ENCODE measurements at places on chromosomes 5 and 9. TPM values are rescaled to one million over a fixed set of nuclear protein-coding genes. Genes with fewer than 3 reads are reported as not detected.

GRXCR2 gene
- not detected for total RNA-seq

NUTM2F gene
- not detected for total RNA-seq

FGF1 gene
- 3.8 TPM for total RNA-seq

ADGRD2 gene
- not detected for total RNA-seq

C9orf50 gene
- 0.71 TPM for total RNA-seq

ANGPTL2 gene
- 26.6 TPM for total RNA-seq

C5 gene
- 10.0 TPM for total RNA-seq

KCNIP1 gene
- total RNA-seq: 10.1 TPM

ESM1 gene
- total RNA-seq: 3.6 TPM

SOHLH1 gene
- 0.99 TPM for total RNA-seq

DMRTA1 gene
- 1.8 TPM for total RNA-seq

RNF183 gene
- total RNA-seq: 0.66 TPM

GTF3C4 gene
- 28.4 TPM for total RNA-seq

IFNA21 gene
- not detected for total RNA-seq

STPG3 gene
- not detected for total RNA-seq

NKD2 gene
- 18.0 TPM for total RNA-seq

SMARCA2 gene
- 173 TPM for total RNA-seq

THBS4 gene
- total RNA-seq: 217 TPM

BTNL9 gene
- total RNA-seq: 4.7 TPM

FOXD4 gene
- total RNA-seq: 0.82 TPM

SEC61B gene
- total RNA-seq: 41.0 TPM

FOXI1 gene
- not detected for total RNA-seq

FOXD4L4 gene
- 0.22 TPM for total RNA-seq

DND1 gene
- 0.60 TPM for total RNA-seq

PRRX2 gene
- total RNA-seq: 7.9 TPM

CSF2 gene
- not detected for total RNA-seq

GRM6 gene
- 38.8 TPM for total RNA-seq

SHOC1 gene
- not detected for total RNA-seq

PKD2L2 gene
- not detected for total RNA-seq

ATP10B gene
- 2.6 TPM for total RNA-seq
